Brain microvascular endothelial cell (primary cell): ENCODE measurements at places on chromosomes 3 and 15.

GRCh38 chr3:27533718-27534573 is 49.8 kb upstream of the SLC4A7 start:
- DNase-seq = peak; percentile 97

DNA sequence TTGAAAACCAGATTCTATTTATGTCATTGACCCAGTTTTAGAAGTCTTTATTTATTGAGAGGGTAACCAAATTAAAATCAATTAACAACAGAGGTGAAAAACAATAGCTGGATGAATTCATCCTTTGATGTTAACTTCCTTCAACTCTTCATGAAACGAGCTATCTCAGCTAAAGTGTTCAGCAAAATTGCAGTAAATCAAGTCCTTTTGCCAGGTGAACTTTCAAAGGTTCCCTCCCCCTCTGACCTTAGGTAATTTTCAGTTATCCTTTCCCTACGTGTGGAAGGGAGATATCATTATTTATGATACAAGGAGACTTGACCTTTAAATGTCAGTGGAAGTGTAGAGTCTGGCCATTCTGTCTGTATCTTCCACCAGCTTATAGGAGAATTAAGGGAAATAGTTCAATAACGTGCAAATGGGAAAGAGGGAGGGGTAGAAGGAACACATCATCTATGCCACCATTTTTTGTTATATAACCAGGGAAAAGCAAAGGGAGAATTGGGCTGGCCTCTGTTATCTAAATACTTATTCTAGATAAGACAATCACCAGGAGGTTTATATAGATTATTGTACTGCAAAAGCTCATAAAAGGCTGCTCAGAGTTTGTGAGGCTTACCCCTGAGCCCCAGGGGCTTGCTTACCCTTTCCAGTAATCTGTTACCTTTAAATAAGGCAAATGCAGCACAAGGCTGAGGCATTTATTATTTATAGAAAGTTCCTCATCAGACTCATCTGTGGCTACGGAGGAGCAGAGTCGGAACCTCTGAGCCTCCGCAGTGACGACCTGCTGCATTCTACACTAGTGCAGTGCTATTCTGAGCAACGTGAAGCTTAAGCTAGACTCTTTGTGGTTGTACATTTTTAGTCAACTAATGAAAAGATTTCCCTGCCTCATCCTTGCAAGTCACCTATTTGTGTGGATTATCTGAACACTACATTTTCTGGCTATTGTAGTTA is 97.7 kb upstream of the ZBED2 start:
- no peak for DNase-seq

GRCh38 chr15:100999369-100999768 is 80.2 kb downstream of the LRRK1 start:
- DNase-seq = no peak

GRCh38 chr3:188584958-188585689 is 431.2 kb downstream of the LPP start:
- no peak for DNase-seq

DNA sequence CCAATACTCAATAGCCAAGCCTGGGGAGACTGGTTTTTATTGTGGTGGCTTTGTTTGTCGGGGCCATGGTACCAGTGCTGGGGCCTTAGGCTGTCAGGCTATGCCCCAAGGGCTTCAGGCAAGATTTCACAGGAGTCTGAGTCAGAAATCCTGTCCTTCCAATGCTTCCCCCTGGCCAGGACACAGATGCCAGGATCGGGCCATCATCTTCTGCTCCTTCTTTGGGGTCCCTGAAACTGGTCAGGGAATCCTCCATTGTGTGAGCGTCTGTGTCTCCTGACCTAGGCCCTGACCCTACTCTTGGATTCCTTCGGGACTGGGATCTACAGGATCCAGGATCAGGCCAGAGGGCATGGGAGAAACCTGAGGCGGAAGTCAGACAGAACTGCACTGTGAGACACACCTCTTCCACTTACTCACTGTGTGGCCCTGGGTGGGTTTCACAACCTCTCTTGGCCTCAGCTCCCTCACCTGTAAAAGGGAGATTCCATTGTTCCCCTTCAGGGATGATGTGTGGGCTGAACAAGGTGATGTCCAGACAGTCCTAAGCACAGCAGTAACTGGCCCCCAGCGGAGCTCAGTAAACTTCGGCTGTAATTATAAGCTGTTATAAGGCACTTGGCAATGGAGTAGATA is 292.7 kb downstream of the UACA start:
- DNase-seq = no peak

DNA sequence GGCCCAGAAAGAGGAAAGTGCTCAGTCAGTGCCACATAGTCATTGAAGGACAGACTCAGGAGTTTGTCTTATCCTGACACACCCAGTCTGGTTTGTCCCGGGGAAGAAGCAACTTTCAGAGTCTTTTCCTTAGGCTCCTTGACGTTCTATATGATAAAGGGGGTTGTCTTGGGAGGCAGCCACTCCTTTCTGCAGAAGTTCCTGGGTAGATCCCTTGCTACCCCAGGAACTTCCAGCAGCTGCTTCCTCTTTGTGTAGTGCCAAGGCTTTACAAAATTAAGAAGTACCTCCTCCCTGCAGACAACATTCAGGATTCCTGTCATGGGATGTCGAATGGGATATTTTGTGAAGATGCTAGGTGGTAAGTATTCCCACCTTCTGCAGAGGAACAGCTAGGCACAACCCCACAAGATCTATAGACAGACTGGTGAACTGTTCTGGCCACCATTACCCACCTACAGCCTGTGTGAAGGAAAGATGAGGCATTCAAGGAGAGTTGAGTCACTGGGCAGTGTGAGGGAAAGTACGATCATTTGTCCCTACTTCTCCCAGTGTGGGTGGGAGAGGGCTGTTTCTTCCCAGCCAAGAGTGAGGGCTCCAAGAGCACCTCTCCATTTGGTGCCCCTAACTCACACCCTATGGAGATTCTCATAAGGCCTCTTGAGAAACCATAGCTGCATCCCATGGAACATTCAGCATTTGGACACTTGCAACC is 11.3 kb downstream of the TMEM266 start:
- no peak for DNase-seq

DNA sequence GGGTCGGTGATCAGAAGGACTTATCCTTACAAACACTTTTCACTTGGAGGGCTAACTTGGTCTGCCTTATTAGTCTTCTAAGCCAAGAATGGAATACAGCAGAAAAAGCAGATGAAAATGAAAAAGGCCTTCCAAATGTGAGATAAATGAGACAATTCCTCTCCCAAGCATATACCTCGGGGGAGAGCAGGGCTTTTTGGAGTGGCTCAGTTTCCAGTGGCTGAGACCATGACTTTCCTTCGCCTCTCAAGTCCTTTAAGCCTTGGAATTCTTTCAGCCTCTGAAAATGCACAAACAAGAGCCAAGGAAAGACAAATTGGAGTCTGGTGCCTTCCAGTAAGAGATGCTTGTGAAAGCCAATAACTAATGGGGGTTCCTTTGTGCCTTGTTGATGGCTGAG is 130.9 kb downstream of the DTWD1 start:
- DNase-seq = no peak

DNA sequence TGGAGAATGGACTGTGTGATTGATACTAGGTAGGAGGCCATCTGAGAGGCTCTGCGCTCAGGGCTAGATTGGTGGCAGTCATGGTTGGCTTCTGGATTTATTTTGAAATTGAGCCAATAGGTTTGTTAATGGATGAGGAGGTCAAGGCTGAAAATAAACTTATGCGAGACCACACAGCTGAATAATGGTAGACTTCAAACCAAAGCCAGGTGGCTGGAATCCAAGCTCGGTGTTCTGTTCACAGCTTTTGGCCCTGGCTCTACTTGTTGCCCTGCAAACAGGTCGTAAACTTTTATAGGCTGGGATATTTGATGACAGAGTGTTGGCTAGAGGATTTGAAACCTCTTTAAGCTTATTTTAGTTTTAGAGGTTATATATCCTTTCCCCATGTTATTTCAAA is 160.4 kb downstream of the CHL1 start:
- DNase-seq = no peak
